ENCODE measurements at places on chromosomes 1 and 21.

DNA sequence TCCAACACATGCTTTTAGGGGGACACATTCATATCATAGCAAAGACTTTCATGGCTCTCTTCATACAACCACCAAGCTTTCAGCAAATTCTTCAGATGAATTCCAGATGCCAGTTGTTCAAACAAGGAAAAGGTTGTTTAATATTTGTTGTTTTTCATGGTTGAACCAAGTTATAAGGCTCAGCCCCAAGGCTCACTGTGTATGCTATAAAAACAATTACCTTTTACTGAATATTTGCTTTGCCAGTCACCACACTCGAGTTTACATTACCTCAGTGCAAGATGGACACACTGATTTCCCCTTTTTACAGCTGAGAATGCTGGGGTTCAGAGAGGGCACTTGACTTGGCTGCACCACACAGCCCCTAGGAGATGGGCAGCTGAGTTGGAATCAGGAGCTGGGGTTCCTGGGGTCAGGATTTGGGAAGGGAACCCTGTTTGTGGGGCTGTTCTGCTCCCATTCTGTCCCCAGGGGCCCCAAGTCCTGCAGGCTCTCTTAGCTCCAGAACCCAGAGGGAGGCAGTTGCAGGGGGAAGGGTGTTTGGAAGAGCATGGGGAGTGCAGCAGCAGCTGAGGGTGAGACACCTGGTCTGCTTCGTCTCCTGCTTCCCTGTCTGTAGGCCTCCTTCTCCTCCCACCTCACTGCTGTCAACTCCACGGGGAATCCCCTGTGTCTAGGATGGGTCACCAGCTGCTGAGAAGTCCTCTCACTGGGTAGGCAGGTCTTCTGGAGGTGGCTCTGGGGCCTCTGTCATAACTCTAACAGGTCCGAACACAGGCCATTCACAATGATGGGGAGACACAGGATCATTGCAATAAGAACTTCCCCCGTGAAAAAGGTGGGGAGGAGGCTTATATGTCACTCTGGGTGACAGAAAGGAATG, 12.8 kb upstream of the TMPRSS2 start:
- DNase-seq = no peak

- no peak for DNase-seq
Measured at GRCh38 chr1:198529414-198529813, 11.1 kb downstream of the ATP6V1G3 start.

DNA sequence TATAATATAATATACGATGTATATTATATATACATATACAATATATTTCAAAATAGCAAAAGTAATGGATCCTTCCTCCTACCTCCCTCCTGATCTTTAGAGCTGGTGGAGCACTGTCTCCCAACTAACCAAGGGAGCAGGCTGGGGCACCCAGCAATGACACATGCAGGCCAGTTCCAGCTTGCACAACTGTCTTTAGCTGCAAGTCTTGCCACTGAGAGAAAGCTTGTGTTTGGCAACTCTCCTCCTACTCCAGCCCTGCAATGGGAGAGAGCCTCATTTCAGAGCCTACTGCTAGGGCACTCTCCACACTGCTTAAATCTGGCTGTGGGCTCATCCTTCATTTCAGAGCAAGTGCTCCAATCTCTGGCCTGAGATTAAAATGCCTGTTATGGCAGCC, 469.8 kb upstream of the OLFM3 start:
- DNase-seq = no peak

GRCh38 chr21:26595971-26596370, 22.9 kb upstream of the CYYR1 start:
- no peak for DNase-seq

All from activated CD4-positive, alpha-beta T cell treated with anti-CD3 and anti-CD28 coated beads, Interleukin-10, Interleukin-2, amounts not matched to agents 100 ng/mL and 50 ng/mL, durations not matched to agents 16 hours and 8 hours (primary cell).